ENCODE measurements at places on chromosomes 11 and 22. TPM values are rescaled to one million over a fixed set of nuclear protein-coding genes. Genes with fewer than 3 reads are reported as not detected.
A peak's percentile ranks its signal among the peaks of the same experiment; 100 is the strongest.

APOA1 gene
- total RNA-seq, result 2,058 TPM

DNA sequence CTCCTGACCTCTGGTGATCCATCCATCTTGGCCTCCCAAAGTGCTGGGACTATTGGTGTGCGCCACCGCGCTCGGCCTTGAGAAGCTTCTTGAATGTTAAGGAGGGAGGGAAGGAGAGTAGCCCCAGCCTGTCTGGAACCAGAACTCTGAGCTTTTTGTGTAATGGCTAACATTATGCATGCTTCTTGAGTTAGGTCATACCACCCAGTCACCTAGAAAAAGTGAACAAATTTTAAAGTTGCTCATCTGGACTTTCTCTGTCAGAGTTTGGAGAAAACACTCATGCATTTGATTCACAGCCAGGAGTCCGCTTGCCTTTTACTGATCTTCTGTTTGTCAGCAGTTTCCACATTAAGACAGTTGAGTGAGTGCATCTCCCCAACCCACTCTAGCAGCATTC is 82.1 kb downstream of the PPP6R3 start:
- no peak for DNase-seq

GRCh38 chr11:534396-535209 is 773 bp downstream of the HRAS start:
- peak; percentile 87 for DNase-seq

GRCh38 chr11:115613986-115614632 is 109.9 kb upstream of the CADM1 start:
- DNase-seq, result no peak

DNA sequence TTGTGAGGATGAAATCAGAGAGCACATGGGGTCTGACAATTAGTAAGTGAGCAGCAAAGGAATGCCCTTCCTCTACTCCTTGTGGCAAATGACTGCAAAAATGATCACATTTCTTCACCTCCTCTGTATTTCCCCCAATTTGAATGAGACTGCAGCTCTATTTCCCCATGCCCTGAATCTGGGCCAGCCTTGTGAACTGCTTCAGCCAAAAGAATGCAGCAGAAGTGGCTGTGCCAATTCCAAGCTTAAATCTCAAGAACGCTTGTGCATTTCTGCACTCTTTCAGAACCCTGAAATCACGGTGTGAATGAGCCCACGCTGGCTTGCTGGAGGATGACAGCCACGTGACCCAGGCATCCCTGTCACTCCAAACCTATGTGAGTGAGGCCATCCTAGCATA is 9.9 kb downstream of the SLC43A3 start:
- no peak for DNase-seq

DNA sequence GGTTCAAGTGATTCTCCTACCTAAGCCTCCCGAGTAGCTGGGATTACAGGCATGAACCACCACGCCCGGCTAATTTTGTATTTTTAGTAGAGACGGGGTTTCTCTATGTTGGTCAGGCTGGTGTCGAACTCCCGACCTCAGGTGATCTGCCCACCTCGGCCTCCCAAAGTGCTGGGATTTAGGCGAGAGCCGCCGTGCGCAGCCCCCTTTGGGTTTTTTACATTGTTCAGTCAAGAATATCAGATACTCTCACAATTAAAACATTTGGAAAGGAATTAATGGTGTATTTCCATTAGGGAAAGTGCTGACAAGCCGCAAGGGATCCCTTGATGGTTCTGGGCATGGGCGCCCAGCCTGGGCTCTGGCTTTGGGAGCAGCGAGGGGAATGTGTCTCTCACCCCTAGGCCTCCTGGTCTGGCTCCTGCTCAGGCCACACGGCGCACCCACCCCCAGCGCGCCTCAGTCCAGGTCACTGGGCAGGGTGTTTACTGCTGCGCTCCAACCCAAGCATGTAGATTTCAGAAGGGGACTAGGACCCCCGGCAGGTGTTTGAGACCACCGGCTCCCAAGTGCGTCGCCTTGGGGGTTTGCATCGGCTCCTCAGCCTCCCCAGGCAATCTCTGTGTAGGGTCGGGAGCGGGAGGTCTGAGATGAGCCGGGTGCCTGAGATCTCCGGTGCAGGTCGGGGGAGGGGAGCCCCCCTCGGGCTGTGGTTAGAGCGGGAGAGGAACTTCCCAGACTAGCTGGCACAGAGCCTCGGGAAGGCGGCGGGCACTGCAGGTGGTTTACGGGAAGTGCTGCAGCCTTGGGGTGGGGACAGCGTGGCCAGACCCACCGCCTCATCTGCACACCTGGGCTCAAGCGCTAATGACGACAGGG is 809 bp upstream of the IRF7 start:
- DNase-seq, result no peak

DNA sequence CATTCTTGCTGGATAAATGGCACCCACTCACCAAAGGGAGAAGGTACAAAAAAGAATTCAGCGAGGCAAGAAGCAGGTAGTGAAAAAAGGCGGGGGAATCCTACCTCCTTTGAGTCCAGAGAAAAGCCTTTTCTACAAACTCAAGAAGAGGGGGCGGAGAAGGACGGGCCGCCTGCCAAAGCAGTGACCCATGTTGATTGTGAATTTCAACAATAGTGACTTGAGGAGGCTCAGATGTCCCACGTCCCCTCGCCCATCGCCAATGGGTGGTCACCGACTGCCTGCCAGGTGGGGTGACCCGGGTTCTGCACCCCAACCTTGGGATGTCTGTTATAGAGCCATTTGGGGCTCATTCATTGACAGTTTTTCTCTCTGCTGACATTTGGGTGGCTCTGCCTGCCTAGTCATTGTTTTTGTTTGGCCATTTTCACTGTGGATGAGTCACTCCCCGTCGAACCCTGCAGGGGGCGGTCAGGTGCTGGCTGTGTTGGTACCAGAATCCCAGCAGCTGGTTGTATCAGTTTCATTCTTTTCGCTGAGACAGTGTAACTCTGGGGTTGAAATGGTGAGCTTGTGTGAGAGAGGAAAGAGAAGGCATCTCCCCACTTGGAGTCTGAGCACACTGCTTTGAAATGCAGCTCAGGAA is 163.4 kb upstream of the NCAM1 start:
- DNase-seq, result no peak

- DNase-seq, result peak; percentile 94
Measured at GRCh38 chr22:35477911-35478582, 62.6 kb upstream of the RASD2 start.

DNA sequence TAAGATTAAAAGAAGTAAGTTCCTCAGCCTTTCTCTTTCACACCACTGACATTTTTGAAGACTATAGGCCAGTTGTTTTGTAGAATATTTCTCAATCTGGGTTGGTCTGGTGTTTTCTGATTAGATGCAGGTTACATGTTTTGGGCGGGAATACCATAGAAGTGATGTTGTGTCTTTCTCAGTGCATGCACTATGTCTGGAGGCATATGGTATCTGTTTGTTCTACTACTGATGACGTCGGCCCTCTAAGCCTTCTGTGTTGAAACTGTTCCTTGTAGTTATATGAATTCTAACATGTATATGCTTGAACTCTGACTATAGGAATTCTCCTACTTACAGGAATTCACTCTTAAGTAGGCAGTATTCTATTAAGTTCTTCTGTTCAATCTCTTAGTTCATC is 21.6 kb downstream of the ZFTA start:
- no peak for DNase-seq

DNA sequence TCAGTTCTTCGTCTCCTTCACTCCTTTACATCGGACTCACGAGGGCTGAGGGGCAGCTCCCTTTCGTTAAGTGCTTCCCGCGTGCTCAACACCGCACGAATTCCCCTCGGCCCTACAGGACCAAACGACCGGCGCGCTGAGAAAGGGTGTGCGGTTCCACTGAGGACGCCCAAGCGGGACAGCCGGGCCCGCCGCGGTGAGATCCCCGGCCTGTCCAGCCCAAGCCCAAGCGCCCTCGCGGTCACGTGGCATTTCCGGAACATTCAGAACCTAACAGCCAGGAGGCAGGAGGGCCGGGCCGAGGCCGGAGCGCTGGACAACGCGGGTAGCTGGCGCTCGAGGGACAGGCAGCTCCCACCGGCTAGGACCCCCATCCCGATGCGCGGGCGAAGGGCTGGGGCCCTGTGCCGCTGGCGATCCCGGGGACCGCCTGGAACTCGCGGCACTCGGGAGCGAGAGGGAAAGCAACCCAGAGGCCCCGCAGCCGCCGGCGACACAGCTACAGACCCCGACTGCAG is 737 bp upstream of the STIP1 start:
- peak; percentile 60 for DNase-seq

RFPL3 gene
- total RNA-seq, result not detected

DNA sequence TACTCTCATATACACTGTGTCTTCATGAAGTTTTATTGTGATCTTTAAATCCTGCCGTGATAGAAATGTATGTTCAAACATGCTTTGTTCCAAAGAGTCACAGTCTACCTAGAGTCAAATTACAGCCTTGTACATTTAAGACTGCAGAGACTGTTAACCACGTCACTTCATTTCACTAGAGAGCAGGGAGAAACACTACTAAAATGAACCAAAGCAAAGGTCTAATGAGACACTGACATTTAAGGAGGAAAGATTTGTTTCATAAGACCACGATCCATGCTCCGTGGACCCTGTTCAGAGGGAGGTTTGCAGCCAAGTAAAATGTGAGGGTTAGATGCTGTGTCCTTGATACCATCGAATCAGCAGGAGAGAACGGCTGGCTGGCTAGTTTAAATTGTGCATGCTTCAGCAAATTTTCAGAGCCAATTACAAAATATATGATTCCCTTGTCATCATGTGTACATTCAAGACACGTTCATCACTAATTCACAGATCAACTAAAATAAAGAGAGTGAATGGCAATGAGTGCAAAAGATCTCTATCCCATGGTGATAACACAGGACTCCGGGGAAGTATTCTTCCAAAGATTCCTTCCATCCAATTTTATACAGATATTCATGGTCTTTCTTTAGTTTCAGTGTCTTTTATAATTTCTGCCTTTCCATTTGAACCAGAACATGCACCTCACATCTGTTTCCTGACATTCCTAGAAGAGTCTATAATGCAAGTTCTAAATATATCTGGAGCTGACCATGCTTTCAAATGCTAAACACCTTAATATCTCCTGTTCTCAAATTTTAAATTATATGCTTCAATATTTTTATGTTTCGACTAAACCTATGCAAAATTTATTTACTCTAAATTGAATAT is 960.9 kb upstream of the FAT3 start:
- DNase-seq, result no peak

DNA sequence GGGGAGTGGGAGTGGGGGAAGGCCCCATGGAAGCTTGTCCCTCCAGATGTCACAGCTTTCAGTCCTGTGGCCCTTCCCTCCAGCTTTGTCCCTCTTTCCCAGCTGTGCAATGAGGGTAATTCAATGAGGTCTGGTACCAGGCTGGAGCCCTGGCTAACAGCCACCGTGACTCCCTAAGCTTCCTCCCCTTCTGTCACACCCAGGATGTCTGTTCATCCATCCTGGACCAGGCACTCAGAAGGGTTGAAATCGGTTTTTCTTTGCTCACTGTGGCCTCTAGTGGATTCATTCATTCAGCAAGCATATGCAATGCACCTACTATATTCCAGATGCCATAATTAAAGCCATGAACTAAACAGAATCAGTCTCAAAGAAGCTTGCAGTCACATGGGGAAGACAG is 38.7 kb downstream of the SYT13 start:
- DNase-seq, result no peak

DNA sequence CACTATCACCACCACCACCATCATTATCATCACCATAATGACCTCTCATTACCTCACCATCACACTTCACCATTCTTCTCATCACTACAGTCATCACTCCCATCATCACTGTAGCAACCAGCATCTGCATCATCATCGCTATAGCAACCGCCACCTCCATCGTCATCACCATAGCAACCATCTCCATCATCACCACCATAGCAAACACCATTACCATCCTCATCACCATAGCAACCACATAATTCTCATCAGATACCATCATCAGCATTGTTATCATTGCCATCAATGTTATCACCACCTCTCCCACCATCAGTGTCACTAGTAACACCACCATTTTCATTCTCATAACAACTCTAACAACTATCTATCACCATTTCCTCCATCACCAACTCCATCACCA is 23.1 kb upstream of the CD82 start:
- no peak for DNase-seq

- DNase-seq, result no peak
Measured at GRCh38 chr11:10534316-10534715, 6.7 kb downstream of the RNF141 start.

GRCh38 chr11:78338138-78338537 is 79.5 kb downstream of the GAB2 start:
- no peak for DNase-seq

DNA sequence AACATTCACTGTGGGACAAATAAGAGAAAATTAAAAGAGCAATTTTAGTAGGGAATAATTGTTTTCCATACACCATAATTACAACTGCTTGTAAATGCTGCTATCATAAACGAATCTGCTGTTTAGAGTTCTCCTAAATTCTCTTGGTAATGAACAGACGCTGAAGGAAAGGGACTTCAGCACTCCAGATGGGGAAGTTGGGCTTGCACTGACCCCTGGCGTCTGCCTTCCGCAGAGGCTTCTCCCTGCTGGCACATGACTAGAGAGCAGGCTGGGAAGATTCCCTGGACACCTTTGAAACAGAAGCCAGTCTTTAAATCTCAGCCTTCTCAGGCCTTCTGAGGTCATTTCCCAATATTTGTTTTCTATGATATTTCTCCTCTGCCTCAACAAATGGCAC is 84.1 kb downstream of the NXPE2 start:
- DNase-seq, result peak; percentile 51

- peak; percentile 17 for DNase-seq
Measured at GRCh38 chr11:47270331-47271271, 668 bp downstream of the MADD start.

GRCh38 chr22:27206374-27207133 is 549.2 kb downstream of the MIAT start:
- DNase-seq, result no peak

GRCh38 chr11:69962152-69962551 is 116.0 kb upstream of the ANO1 start:
- DNase-seq, result no peak

DNA sequence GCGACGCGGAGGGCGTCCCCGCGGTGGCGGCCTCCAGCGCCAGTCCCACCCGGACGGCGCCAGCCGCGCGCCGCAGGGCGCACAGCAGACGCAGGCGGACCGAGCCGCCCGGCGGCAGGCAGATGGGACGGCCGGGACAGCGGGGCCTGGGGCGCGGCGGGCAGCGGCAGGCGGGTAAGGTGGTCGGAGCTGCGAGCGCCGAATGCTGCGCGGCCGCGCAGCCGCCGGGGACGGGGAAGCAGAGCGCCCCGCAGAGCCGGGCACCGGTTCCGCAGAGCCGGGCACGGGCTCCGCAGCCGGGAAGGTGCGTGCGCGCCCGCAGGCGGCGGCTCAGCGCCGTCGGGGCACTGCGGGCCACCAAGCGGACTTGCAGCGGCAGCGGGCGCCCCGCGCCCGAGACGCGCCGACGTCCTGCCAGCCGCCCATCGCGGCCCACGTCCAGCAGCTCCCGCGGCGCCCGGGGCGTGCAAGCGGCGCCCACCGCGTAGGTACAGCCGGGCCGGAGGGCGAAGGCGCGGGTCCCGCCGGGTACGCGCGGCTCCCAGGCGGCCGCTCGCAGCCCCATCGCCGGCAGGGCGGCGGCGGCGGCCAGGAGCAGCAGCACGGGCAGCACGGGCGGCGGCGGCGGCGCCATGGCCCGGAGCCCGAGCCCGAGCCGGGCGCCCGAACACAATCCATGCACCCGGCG is 739 bp downstream of the CELSR1 start:
- DNase-seq, result no peak

GRCh38 chr22:37472418-37473006 is 13.7 kb downstream of the MFNG start:
- DNase-seq, result no peak

Measured in prostate gland (tissue), 2 donors.